ENCODE measurements at places on chromosomes 12 and 14. TPM values are rescaled to one million over a fixed set of nuclear protein-coding genes. Genes with fewer than 3 reads are reported as not detected.

PEX5 gene
- 26.1 TPM for total RNA-seq

KIF26A gene
- 8.1 TPM for total RNA-seq

GPX2 gene
- 0.20 TPM for total RNA-seq

DNA sequence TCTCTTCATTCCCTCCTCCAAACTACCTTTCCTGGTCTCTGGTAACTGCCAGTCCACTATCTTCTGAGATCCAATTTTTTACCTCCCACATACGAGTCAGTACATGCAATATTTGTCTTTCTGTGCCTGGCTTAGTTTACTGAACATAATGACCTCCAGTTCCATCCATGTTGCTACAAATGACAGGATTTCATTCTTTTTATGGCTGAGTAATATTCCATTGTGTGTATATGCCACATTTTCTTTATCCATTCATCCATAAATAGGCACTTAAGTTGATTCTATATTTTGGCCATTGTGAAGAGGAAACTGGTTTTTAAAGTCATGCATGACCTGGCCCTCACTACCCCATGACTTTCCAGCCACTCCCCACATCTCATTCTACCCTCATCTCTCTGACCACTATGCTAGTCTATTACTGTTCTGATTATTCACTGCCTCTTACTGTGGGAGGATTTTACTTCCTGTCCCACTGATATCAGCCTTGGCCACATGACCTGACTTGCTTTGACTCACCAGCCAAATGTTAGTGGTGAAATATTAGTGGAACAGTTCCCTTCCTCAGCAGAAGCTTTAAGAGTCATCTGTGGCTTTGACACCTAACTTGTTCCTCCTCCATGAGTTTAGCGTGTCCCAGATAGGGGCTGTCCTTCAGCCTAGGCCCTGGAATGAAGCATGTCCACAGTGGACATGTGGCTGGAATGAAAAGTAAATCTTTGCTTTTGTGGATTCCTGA is 52.2 kb downstream of the GOLGA5 start:
- DNase-seq = no peak

- no peak for DNase-seq
Measured at GRCh38 chr14:65471038-65471878, 58.7 kb downstream of the FUT8 start.

DNA sequence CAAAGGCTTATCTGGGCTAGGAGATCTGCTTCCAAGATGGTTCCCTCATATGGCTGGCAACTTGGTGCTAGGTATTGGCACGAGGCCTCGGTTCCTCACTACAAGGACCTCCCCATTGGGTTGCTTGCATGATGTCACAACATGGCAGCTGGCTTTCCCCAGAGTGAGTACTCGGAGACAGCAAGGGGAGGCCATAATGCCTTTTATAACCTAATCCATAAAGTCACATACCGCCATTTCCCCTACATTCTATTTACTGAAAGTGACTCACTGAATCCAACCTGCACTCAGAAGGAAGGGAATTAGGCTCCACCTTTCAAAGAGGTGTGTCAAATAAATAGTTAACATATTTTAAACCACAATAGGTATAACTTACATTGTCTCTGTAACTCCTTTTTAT is 130.9 kb downstream of the SAMD4A start:
- DNase-seq = no peak

GRCh38 chr12:129534966-129535750 is 368.7 kb downstream of the TMEM132D start:
- DNase-seq = no peak

- peak; percentile 63 for DNase-seq
Measured at GRCh38 chr14:74867673-74868072, 8.3 kb downstream of the PROX2 start.

GRCh38 chr14:104105071-104105821 is 19.7 kb downstream of the ASPG start:
- no peak for DNase-seq

DNA sequence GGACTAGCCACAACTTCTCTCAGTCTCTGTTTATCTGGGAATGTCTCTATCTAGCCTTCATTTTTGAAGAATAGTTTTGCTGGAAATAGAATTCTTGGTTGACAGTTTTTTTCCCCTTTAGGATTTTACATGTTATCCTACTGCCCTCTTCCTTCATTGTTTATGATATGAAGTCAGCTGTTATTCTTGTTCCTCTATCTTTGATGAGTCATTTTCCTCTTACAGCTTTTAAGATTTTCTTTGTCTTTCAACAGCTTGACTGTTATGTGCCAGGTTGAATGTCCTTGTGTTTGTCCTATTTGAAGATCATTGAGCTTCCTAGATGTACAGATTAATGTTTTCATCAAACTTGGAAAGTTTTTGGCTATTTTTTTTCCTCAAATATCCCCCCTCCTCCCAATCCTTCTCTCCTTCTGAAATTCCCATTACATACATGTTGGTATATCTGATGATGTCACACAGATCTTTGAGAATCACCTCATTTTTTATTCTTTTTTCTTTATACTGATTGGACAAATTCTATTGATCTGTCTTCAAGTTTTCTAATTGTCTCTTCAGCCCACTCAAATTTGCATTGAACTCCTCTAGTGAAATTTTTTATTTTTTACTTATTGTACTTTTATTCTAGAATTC is 4.5 kb upstream of the GOLGA5 start:
- DNase-seq = no peak
